Suprapubic skin (tissue), 4 donors: ENCODE measurements at places on chromosomes 12 and 14.

DNA sequence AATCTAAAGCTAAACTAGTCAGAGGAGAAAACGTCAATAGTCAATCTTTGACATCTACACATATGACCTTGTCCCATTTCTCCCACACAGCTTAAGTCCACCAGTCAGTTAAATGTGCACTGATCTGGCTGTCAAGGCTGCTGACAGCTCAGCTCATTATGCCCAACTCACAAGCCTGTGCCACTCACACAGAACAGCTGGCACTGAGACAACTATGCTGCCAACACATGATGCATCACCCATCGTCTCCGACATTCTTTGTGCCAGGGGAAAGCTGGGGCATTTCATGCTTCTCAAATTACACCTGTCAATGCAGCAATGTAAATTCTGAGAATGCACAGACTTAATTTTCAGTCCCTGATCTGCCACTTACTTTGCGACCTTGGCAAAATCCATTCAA is 25.3 kb downstream of the GNS start:
- no peak overlapping the region for H3K4me3 ChIP-seq
- no peak overlapping the region for H3K27ac ChIP-seq
- peaks cover 37% of the 10 kb centered on the region for H3K4me1 ChIP-seq
- peaks cover 50% of the 10 kb centered on the region for H3K36me3 ChIP-seq

- H3K36me3 ChIP-seq, result no peaks in the 10 kb centered on the region
- DNase-seq, result no peak
- H3K4me3 ChIP-seq, result no peak overlapping the region
- no peak overlapping the region for H3K27ac ChIP-seq
- H3K4me1 ChIP-seq, result no peaks in the 10 kb centered on the region
Measured at GRCh38 chr12:32047357-32048212, 59.1 kb upstream of the BICD1 start.

DNA sequence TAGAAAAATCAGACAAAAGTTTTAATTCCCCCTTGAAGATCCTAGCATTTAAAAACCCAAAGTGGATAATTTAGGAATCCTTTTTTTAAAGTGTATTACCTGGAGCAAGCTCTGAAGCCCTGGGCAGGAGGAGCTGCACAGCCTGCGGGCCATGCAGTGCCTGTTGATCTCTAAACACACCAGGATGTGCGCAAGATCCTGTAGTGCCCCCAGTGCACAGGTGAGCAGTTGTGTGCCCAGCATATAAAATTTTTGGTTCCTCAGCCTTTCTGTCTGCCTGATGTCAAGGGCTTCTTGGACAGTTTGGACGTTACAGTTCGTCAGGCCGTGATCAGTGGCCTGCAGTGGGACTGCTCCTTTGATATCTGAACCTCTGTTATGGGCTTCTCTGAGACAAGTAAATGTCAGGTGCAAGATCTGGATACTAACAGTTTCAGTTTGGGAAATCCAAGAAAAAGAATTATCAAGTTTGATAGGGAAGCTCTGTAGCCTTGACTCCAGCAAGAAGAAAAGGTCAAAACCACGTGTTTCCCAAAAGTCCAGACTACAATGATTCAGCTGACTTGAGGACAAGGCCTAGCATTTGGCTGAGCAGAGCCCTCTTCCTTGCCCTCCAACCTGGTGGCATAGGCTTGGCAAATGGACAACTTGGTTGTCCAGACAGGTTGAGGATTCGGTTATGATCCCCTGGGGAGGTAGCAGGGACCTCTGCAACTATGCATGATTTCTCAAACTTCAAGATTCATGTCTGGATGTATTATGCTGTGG is 1.0 kb downstream of the ATXN7L3B start:
- H3K27me3 ChIP-seq, result no peaks in the 10 kb centered on the region
- no peak for DNase-seq
- H3K4me3 ChIP-seq, result peak overlapping the region; percentile 76

GRCh38 chr12:116172224-116172849 is 105.2 kb downstream of the MED13L start:
- H3K27me3 ChIP-seq, result no peaks in the 10 kb centered on the region
- no peak overlapping the region for H3K4me3 ChIP-seq
- H3K27ac ChIP-seq, result no peak overlapping the region
- H3K4me1 ChIP-seq, result peaks cover 24% of the 10 kb centered on the region

DNA sequence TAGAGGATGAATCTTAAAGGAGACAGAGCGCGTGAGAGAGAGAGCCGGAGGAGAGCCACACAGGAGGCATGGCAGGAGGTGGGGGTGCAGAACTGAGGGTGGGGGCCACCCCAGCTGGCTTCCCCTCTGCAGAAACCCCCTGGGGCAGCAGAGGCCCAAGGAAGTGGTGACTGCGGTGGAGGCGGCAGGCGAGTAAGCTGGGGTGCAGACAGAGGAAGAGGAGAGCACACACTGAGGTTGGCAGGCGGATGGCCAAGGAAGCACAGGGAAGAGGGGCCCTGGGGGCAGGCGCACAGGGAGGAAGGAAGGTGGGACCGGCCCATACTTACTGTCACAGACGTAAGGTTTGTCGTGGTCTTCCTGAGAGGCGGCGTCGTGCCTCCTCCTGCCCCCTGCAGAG is 179.8 kb downstream of the DPF3 start:
- no peaks in the 10 kb centered on the region for H3K27me3 ChIP-seq
- H3K36me3 ChIP-seq, result no peaks in the 10 kb centered on the region
- no peak overlapping the region for H3K27ac ChIP-seq
- H3K4me3 ChIP-seq, result no peak overlapping the region
- peaks cover 13% of the 10 kb centered on the region for H3K4me1 ChIP-seq
- DNase-seq, result no peak

- no peak for DNase-seq
- peaks cover 24% of the 10 kb centered on the region for H3K4me1 ChIP-seq
- H3K36me3 ChIP-seq, result peaks cover 4% of the 10 kb centered on the region
- H3K4me3 ChIP-seq, result no peak overlapping the region
- H3K27me3 ChIP-seq, result no peaks in the 10 kb centered on the region
Measured at GRCh38 chr12:132563911-132564310, 46.5 kb downstream of the LRCOL1 start.

DNA sequence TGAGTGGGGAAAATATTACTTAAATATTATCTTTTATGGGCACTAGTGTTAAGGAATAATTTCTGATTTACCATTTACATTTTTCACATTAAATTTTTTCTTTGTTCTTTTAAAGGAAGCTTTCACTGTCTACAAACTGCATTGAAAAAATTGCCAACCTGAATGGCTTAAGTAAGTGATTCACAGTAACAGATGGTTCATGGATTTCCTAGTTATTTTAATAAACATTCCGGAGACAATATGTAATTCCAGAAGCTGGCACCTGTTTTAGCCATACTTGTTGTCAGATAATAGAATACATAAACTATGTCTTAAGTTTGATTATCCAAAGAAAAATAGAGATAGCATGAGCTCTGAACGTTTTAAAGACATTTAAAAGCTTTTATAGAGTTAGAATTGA is 17.1 kb downstream of the DNAL1 start:
- H3K27me3 ChIP-seq, result no peaks in the 10 kb centered on the region
- H3K4me3 ChIP-seq, result no peak overlapping the region
- no peak for DNase-seq
- H3K36me3 ChIP-seq, result peaks cover 4% of the 10 kb centered on the region

GRCh38 chr12:62834971-62835547 is 99.9 kb downstream of the PPM1H start:
- DNase-seq, result no peak
- H3K27ac ChIP-seq, result no peak overlapping the region
- H3K4me1 ChIP-seq, result no peaks in the 10 kb centered on the region
- no peaks in the 10 kb centered on the region for H3K27me3 ChIP-seq
- H3K36me3 ChIP-seq, result no peaks in the 10 kb centered on the region

- peaks cover 12% of the 10 kb centered on the region for H3K4me1 ChIP-seq
- H3K4me3 ChIP-seq, result no peak overlapping the region
- peaks cover 60% of the 10 kb centered on the region for H3K36me3 ChIP-seq
- H3K27me3 ChIP-seq, result no peaks in the 10 kb centered on the region
Measured at GRCh38 chr14:75993567-75994041, 8.0 kb downstream of the IFT43 start.

GRCh38 chr12:32906399-32907165 is 10.0 kb upstream of the PKP2 start:
- H3K27me3 ChIP-seq, result no peaks in the 10 kb centered on the region
- no peaks in the 10 kb centered on the region for H3K4me1 ChIP-seq
- H3K4me3 ChIP-seq, result no peak overlapping the region
- no peak for DNase-seq

DNA sequence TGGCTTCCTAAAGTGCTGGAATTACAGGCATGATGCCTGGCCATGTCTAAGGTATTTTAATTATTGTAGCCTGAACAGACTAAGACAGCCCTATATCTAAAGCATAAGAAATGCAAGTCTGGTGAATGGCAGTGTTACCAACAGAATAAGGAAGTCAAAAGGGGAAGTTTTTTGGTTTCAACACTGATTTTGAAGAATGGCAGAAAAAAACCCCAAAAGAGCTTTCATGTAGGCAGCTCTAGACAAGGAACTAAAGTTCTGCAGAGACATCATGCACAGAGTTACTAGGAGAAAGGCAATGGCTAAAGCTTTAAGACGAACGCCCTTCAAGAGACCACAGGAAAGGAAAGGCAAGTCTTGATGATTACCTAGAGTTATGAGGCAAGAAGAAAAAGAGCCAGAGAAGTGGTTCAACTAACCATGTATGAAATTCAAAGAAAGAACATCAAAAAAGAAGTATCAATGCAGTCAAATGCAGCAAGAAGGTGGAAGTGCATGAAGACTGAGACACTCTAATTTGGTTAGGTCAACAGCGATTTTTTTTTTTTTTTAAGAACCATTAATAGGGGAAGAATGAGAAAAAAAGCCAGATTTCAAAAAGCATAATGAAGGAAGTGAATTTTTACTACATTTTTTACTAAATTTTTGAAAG is 50.8 kb downstream of the RPS6KA5 start:
- no peak overlapping the region for H3K4me3 ChIP-seq
- no peaks in the 10 kb centered on the region for H3K36me3 ChIP-seq
- no peak for DNase-seq
- no peak overlapping the region for H3K27ac ChIP-seq
- H3K27me3 ChIP-seq, result no peaks in the 10 kb centered on the region

DNA sequence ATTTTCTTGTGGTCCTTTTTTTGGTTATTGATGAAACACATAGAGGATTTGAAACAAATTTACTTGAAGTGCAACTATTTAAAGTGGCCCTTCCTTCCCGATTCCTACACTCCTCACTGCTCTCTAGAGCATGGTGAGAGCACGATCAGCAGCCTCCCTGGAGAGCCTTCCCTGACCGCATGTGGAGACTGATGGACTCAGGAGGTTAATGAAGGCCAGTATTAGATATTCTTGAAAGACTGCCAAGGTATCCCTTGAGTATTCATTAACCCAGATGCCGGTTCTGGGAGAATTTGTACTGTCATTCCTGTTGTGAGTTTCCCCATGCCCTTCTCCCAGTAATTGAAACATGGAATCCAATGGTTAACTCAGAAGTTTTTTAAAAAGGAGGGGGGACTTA is 102.8 kb upstream of the FGD4 start:
- H3K4me1 ChIP-seq, result no peaks in the 10 kb centered on the region
- no peak overlapping the region for H3K27ac ChIP-seq
- H3K27me3 ChIP-seq, result no peaks in the 10 kb centered on the region
- no peak for DNase-seq

GRCh38 chr14:74506411-74506851 is 12.9 kb downstream of the ISCA2 start:
- no peaks in the 10 kb centered on the region for H3K27me3 ChIP-seq
- peaks cover 29% of the 10 kb centered on the region for H3K4me1 ChIP-seq
- DNase-seq, result no peak

DNA sequence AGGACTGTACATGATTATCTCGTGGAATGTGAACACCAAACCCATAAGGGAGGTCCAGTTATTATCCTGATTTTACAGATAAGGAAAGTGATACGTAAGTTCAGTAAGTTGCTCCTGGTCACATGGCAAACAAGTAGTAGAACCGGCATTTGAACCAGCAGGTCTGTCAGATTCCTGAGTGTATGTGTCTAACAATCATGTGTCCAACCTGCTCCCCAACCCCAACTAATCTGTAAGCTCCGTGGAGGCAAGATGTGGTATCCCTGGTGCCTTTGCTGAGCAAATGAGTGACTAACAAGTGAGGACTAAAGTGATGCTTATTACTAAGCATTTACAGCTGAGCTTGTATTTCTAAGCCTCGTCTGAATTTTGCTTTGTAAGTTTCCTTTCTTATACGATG is 65.9 kb downstream of the PTPN21 start:
- H3K27me3 ChIP-seq, result no peaks in the 10 kb centered on the region
- H3K4me1 ChIP-seq, result peaks cover 27% of the 10 kb centered on the region
- H3K36me3 ChIP-seq, result peaks cover 16% of the 10 kb centered on the region
- peak overlapping the region; percentile 77 for H3K27ac ChIP-seq
- H3K4me3 ChIP-seq, result no peak overlapping the region

DNA sequence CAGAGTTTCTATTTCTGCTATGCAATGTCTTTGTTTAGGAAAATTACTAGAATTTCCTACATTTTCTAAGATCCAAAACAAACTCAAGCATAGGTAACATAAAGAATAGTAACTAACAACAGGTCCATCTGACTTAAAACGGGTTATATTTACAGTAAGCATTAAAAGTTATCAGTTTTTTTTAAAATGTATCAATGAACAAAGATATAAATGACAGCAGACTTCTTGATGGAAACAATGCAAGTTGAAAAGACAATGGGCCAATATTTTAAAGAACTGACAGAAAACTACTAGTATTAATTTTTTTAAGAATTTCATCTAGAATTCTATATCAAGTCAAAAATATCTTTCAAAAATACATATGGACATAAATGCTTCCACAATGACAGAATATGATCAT is 367.1 kb upstream of the MGAT4C start:
- no peaks in the 10 kb centered on the region for H3K27me3 ChIP-seq
- H3K4me3 ChIP-seq, result no peak overlapping the region
- no peaks in the 10 kb centered on the region for H3K36me3 ChIP-seq
- no peak for DNase-seq
- H3K4me1 ChIP-seq, result no peaks in the 10 kb centered on the region

- no peaks in the 10 kb centered on the region for H3K4me1 ChIP-seq
- no peak overlapping the region for H3K4me3 ChIP-seq
- H3K27me3 ChIP-seq, result no peaks in the 10 kb centered on the region
- no peaks in the 10 kb centered on the region for H3K36me3 ChIP-seq
Measured at GRCh38 chr12:58291106-58291505, 349.7 kb downstream of the ATP23 start.
